Liver (tissue), 10 donors: ENCODE measurements at places on chromosomes 13 and 19.
A peak's percentile ranks its signal among the peaks of the same experiment; 100 is the strongest.

- DNase-seq = no peak
- no peak overlapping the region for H3K4me3 ChIP-seq
- H3K27me3 ChIP-seq = no peaks in the 10 kb centered on the region
- H3K4me1 ChIP-seq = no peaks in the 10 kb centered on the region
- no peak overlapping the region for H3K27ac ChIP-seq
Measured at GRCh38 chr19:30049846-30050667, 108.0 kb downstream of the URI1 start.

GRCh38 chr13:27024776-27025492 lies 146.7 kb downstream of the USP12 start:
- H3K27ac ChIP-seq = no peak overlapping the region
- no peaks in the 10 kb centered on the region for H3K36me3 ChIP-seq
- H3K4me3 ChIP-seq = no peak overlapping the region
- no peaks in the 10 kb centered on the region for H3K4me1 ChIP-seq
- peak; percentile 27 for DNase-seq

DNA sequence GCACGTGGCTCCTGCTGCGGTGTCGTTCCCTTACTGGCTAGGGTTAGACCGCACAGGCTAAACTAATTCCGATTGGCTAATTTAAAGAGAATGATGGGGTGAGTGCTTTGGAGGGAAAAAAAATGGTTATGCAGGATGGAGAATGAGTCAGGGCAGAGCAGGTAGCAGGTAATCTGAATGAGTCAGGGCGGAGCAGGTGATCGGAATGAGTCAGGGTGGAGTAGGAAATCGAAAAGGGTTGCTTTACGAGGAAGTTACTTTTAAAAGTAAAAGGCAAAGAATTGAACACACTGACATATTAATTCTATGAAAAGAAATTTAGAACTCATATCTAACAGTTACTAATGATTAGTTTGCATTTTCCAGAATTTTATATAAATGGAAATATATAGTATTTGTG lies 335.5 kb downstream of the FOXO1 start:
- no peaks in the 10 kb centered on the region for H3K27me3 ChIP-seq
- peaks cover under 1% of the 10 kb centered on the region for H3K4me1 ChIP-seq
- no peak for DNase-seq
- H3K4me3 ChIP-seq = no peak overlapping the region
- no peaks in the 10 kb centered on the region for H3K36me3 ChIP-seq
- no peak overlapping the region for H3K27ac ChIP-seq

- no peak for DNase-seq
- no peaks in the 10 kb centered on the region for H3K4me1 ChIP-seq
- no peak overlapping the region for H3K27ac ChIP-seq
- no peak overlapping the region for H3K4me3 ChIP-seq
Measured at GRCh38 chr19:46206176-46206575, 23.4 kb upstream of the IGFL1 start.
